ENCODE measurements at places on chromosomes 5 and 9.

DNA sequence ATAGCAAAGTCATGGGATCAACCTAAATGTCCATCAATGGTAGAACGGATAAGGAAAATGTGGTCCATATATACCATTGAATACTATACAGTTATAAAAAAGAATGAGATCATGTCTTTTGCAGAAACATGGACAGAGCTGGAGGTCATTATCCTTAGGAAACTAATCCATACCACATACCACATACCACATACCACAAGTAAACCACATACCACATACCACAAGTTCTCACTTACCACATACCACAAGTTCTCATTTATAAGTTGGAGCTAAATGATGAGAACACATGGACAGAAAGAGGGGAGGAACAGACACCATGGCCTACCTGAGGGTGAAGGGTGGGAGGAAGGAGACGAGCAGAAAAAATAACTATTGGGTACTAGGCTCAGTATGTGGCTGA lies 154.6 kb upstream of the GHR start:
- DNase-seq, result no peak

GRCh38 chr5:126366199-126366560 lies 57.0 kb upstream of the GRAMD2B start:
- DNase-seq, result no peak

- no peak for DNase-seq
These were observed 539.8 kb downstream of the PRELID2 start for GRCh38 chr5:145295236-145295835.

- no peak for DNase-seq
These were observed 4.1 kb upstream of the PRDM12 start for GRCh38 chr9:130660326-130660682.

DNA sequence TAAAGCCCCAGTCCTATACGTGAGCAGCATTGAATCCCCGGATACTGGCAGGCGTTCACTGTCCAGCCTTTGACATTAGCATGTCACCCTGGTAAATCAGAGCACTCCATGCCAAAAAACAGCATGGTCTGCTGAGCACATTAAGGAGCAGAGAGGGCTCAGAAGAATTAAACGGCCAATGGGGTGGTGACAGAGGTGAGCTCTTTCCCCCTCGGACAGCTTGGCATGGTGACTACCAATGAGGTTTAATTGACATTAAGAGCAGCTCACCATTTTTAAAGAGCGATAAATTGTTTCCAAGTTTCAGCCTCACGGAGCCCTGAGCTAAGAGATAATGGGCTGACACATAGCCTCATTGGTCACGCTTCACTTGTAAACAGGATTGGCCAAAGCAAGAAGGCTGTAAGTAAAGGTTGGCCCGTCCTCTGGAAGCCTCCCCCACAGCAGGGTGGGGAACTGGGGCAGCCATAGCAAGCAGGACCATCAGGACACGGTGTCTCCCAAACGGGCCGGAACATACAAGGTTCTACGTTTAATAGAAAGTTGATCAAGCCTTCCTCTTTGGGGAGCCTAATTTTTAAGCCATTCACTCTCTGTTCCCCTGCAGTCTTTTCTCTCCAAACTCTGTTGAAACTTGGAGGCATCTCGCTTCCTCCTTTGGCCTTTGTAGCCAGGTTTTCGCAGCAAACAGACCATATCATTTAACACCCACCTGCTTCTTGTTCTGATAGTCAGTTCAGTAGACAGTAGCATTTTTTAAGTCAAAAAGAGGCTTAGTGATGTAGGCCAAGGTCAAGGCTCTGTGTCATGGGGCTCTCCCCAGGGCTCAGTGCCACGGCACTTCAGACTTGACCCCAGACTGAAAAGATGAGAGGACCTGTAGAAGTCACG lies 25.9 kb downstream of the QRFP start:
- DNase-seq, result no peak

- DNase-seq, result no peak
These were observed 105.0 kb downstream of the MAPKAP1 start for GRCh38 chr9:125601961-125602360.

GRCh38 chr9:134365791-134366222 lies 39.6 kb downstream of the RXRA start:
- DNase-seq, result peak; percentile 86

- DNase-seq, result no peak
These were observed 714 bp downstream of the SEC24A start for GRCh38 chr5:134649163-134649835.

GRCh38 chr5:112492291-112492690 lies 73.2 kb upstream of the EPB41L4A start:
- peak; percentile 6 for DNase-seq

DNA sequence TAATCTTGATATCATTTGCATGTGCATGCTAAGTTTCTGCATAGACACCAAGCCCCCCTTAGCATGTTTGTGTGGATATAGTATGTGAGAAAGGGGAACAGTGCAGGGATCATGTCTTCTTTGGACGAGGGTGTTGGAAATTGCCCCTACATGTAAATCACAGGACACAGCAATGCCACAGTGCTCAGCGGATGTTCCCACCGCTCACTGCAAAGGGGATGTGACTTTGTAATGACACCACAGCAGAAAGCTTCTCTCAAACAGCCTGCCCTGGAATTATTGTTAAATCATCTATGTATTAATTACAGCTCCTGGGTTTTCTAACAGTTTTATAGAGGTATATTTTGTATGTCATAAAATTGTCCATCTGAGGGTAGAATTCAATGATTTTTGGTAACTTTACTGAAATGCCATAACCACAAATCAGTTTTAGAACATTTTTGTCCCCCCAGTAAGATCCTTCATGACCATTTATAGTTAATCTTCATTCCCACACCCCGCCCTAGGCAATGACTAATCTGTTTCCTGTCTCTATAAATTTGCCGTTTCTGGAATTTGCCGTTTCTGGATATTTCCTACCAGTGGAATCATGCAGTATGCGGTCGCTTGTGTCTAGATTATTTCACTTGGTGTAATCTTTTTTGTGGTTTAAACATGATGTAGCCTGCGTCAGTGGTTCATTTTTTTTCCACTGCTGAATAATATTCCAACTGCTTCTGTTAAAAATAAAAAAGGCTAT lies 648.5 kb upstream of the WWC1 start:
- no peak for DNase-seq

- no peak for DNase-seq
These were observed 14.9 kb downstream of the TXN start for GRCh38 chr9:110241260-110241857.

GRCh38 chr5:168348084-168348414 lies 56.6 kb downstream of the WWC1 start:
- no peak for DNase-seq
